ENCODE measurements at places on chromosomes 4 and X.

- peak; percentile 72 for DNase-seq
These were observed 305.7 kb upstream of the SLIT2 start for GRCh38 chr4:19945979-19946380.

GRCh38 chr4:780716-781492, 45.0 kb downstream of the CPLX1 start:
- no peak for DNase-seq

- no peak for DNase-seq
These were observed 1.4 kb downstream of the PLXNB3 start for GRCh38 chrX:153765138-153766079.

DNA sequence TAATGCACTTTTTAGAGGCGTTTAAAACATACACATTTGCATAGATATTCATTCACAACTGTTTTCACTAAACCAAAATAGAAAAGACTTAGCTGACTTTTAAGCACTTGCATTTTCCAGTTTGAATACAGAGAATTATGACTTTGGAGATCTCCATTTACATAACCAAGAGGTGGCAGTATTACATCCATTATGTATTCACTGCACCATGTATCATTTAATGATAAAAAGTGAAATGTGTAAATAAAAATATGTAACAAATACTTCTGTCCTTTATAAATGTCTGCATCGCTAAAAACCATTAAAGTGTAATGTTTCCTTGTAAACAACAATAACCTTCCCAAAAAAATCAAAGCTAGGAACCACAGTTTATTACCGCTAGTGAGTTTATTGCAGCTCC, 413.2 kb downstream of the FGF13 start:
- no peak for DNase-seq

DNA sequence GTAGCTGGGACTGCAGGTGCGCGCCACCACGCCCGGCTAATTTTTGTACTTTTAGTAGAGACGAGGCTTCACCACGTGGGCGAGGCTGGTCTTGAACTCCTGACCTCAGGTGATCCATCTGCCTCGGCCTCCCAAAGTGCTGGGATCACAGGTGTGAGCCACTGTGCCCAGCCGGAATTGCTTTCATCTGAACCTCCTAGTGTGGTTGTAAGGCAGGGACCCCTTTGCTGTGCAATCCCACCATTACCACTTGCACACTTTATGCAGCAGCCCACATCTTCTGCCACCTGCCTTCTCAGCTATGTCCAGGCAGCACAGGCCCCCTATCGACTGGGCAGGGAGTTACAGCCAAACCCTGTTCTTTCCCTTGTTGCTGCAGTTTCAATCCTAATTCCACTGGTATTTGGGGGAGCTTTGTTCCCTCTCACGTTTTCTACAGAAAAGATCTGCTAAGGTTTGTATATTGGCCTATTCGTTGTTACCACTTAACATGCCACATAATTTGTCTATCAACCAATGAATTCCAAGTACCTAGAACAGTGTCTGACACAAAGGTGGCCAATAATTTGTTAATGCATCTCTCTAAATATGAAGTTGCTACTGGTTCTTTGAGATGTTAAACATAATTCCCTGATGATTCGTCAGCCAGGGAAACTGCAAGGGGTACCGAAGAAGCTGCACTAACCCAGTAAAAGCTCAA, 6.5 kb downstream of the RPL39 start:
- peak; percentile 19 for DNase-seq

DNA sequence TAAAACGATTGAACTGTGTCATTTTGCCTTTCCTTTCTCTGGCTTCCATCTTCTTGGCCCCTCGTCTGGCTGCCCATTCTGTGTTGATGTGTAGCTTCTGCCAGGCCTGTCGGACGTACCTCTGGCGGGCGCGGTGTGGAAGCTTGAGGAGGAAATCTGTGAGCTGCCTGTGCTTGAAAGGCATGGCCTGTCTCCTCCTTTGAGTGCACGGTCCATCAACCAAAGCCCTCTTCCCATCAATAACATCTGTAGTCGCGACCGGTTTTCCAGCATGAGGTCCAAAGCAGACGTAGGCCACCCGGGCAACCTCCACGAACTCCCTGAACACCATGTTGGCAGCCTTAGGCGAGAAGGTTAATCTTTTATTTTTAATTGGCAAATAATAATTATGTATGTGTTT, 202.7 kb downstream of the CRLF2 start:
- no peak for DNase-seq

DNA sequence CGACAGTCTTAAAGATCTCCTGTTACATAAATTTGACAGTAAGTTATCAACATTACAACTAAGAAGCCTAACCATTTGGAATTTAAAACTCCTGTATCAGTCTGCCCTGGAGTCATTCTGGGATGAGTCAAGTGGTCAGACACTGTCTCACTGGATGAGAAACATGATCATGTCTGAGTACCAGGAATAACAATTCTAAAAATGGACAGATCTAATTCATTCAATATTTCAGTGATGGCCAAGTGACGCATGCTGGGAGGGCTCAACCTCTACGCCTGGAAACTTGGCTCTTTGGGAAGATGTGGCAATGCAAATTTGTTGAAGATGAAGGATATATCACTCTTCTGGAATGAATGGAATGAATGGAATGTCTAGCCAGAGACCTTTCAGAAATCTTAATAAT, 1427.2 kb downstream of the STIM2 start:
- peak; percentile 26 for DNase-seq

DNA sequence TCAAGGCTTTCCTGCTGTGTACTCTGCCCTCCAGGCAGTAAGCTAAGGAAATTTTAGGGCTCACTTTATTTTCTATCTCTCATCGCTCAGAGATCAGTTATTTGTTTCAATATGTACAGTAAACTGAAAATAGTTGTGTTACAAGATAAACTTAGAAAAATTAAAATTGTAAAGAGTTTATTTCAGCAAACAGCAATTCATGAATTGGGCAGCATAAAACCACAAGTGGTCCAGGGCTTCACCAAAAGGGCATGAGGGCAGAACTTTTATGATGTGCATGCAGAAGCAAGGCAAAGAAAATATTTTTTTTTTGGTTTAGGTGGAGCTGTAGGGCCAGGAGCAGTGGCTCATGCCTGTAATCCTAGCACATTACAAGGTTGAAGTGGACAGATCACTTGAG, 20.1 kb upstream of the MAGEA11 start:
- no peak for DNase-seq

DNA sequence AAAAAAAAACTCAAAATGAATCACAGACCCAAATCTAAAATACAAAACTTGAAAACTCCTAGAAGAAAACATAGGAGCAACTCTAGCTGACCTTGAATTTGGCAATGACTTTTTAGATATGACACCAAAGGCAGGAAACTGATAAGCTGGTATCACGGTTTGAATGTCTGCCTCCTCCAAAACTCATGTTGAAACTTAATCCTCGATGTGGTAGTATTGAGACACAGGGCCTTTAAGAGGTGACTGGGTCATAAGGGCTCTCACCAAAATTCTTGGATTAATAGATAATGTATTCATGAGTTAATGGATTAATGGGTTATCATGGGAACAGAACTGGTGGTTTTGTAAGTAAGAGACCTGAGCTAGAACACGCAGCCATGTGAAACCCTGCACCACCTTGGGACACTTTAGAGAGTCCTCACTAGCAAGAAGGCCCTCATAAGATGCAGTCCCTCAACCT, 40.5 kb downstream of the FRYL start:
- no peak for DNase-seq

DNA sequence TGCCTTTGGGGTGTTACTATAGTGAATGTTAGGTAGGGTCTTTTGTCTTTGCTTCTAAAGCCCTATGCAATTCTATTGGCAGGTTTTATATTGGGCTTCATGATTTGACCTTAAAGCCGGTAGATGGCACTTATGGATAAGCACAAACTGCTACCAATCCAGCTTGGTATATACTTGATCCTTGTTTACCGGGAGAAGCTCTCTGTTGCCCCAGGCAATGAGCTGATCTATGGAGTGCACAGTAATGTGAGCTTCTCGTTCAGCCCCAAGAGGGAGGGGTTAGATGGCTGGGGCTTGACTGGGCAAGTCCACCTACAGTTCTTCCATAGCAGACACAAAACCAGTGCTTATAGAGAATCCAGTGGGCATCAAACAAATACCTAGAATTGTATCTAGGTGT, 287.2 kb upstream of the CT83 start:
- DNase-seq, result no peak

DNA sequence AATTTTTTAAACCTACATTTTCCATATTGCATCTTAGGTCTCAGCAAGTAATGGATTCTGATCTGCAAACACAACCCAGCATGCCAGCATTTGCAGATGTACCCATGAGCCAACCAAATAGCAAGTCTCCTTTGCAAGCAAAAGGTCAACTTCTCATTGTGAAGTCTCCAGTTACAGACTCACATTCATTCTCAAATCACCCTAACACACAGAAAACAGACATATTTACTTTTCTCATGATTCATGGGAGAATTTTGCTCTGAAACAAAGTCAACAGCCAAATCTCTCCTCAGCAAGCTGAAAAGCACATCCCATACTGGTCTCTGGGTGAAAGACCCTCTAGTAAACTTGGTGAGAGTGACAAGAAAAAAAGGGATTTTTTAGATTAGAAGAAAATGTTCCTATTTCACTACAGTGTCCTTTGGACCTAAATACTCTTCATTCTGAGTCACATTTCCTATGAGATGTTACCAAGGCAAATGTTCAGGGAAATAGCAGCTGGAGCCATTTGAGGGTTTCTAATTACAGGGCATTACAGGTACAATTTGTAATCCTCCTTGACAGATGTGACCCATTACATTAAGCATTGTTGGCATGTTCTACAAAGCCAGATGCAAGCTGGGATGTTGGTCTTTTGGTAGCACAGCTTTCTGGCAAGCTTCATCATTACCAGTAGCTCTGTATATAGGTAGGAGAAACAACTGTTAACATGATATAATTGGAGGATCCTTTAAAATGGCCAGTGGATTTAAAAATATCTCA, 383.3 kb downstream of the SMARCA1 start:
- DNase-seq, result no peak

DNA sequence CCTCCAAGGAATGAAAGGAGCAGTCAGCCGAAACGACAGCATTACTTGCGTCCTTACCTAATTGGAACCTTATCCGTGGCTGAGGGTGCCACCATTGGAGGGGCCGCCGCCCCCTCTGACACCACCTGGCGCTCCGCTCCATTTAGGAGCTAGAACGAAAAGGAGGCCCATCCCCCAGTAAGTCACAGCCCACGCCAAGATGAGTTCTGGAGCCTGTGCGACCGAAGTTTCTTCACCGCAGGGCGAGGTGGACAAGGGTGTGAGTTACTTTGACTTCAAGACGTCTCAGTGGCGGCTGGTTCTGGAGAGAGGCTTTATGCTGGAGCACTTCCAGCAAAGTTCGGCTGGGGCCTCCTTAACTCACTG, 729 bp upstream of the IRF2 start:
- DNase-seq, result peak; percentile 28

DNA sequence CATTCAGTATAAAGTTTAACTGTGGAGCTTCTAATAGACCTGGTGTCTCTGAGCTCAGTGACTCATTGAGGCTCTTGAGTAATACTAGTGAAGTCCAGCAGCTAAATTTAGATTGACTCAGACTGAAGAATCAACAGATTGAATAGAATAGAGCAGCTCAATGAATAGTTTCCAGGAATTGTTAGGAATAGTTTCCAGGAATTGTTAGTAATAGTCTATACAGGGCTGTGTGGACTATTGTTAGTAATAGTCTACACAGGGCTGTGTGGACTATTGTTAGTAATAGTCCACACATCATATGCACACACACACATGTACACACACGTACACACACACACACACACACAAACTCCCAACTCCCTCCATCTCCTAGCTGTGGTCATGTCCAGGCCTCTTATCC, 3.0 kb downstream of the GIMD1 start:
- DNase-seq, result peak; percentile 71

GRCh38 chrX:25968920-25969319, 169.2 kb upstream of the MAGEB18 start:
- DNase-seq, result peak; percentile 33

GRCh38 chrX:15349046-15349445, 13.7 kb upstream of the PIGA start:
- DNase-seq, result peak; percentile 37

DNA sequence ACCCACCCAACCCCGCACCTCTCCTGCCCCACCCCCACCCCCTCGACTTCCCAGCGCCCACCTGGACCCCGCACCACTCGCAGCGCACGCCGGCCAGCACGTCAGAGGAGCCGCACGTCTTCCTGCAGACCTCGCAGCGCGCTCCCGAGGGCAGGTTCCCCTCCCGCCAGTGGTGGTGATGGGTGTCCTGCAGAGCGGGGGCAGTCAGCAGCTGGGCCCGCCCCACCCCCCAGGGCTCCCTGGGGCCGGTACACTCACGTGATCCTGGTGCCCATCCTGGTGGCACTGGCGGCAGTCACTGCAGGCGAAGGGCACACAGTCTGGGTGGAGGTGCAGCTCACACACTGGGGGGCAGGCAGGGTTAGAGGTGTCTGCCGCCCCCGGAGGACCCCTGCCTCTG, 5.1 kb downstream of the DGKQ start:
- DNase-seq, result no peak

GRCh38 chrX:72073633-72074032, 58.1 kb downstream of the RTL5 start:
- DNase-seq, result no peak

DNA sequence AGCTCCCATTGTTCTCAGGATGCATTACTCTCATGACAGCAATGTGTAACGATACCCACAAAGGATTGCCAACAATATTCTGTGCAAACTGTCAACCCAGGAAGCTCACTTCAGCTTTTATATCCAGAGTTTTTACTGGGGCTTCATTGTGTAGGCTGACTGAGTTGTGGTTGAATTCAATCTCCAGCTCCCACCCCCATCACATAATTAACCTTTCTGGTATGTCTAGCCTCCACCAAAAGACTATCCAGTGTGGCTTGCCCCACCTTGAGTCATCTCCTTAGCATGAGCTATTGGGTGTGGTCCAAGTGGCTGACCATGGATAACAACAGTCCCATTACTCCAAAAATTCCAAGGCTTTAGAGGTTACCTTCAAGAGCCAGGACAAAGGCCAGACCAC, 17.7 kb upstream of the TAB3 start:
- peak; percentile 11 for DNase-seq

DNA sequence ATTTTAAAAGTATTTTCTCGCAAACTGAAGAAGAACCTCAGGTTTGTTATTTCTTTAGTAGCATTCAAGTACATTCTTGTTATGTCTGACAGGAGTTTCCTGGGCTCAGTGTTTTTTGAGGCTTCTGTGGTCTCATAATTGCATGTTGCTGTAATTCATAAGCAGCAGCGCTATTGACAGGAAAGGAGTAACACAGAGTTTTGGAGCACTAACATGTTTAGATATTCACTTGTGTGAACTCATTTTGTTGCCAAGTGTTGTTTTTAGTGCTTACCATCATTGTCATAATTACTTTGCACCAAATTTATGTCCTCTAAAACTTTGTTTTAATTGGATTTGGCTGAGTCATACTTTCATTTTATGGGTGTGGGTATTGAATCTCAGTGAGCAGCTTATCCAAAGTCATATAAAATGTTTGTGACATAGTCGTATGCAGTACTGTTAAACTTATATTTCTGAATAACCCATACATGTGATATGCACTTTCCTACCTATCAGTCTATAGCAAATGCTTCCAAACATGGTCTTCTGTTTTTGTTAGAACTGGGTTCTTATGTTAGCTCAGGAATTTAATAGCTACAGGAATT, 358.7 kb upstream of the CTSO start:
- no peak for DNase-seq

GRCh38 chr4:985123-985830, 1.6 kb upstream of the IDUA start:
- DNase-seq, result no peak

Data from ACHN (cell line).